ENCODE measurements at places on chromosomes 5 and 9.
A peak's percentile ranks its signal among the peaks of the same experiment; 100 is the strongest.

- no peak for DNase-seq
Measured at GRCh38 chr9:33272061-33272460, 7.2 kb downstream of the CHMP5 start.

DNA sequence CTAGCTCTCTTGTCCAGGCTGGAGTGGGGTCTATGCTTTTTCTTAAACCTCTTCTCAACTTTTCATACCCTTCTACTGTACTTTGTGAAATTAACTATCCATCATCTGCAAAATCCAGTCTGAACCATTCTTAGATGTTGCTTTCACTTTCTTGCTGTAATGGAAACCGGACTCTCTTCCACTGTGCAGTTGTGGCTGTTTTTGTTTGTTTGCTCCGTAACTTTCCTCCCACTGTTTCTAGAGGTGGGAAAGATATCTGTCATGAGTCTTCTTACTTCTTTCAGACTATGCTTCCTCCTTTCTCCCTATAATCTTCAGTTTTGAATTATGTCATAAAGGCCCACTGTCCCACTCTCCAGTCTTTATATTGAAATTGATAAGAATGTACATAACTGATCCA lies 6.5 kb downstream of the TNPO1 start:
- DNase-seq, result no peak

GRCh38 chr9:7844242-7844641 lies 44.7 kb upstream of the DMAC1 start:
- no peak for DNase-seq

GRCh38 chr9:85959955-85960354 lies 19.0 kb downstream of the NAA35 start:
- no peak for DNase-seq

DNA sequence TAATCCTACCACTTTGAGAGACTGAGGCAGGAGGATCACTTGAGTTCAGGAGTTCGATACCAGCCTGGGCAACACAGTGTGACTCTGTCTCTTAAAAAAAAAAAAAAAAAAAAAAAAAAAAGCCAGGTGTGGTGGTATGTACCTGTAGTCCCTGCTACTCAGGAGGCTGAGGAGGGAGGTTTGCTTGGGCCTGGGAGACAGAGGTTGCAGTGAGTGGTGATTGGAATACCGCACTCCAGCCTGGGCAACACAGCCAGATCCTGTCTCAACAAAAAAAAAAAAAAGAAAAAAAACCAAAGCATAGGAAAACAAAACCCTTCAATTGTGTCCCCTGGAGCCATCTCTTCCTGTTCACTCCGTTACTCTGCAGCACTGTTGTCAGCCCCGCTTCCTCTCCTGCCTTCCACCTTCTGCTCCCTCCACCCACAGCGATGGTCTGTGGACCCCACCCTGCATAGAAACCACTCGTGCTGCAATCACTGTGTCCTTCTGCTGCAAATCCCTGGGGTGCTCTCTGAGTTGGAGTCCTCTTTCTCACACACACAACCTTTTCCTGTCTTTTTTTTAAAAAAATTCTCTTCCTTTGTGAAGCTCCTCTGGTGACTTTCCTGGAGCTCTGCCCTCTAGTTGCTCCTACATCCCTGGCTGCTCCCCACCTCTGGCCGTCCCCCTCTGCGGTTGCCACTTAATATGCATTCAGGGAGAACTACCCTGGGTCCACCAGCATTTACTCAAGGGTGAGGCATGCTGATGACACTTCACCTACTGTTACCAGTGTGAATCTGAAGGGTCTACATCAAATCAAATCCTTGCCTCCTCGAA lies 22.2 kb downstream of the CCT5 start:
- DNase-seq, result no peak

DNA sequence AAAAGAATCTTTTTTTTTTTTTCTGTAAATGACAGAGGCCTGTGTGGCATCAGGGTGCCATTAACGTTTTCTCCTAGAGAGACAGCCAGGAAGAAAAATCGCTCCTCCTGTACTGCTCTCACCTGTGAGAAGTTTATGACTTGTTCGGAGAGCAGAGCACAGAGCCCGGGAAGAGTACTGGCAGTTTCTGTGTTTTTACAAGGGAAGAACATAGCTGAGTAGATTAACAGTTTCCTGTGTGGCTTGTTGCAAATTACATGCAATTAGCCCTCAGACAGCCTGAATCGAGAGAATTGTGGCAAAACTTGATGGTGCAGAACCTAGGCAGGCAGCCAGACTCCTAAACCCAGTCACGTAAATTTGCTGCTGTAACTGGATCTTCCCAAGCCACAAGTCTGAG lies 32.1 kb downstream of the PRKACG start:
- no peak for DNase-seq

- DNase-seq, result no peak
Measured at GRCh38 chr9:24936117-24936516, 390.4 kb upstream of the IZUMO3 start.

- no peak for DNase-seq
Measured at GRCh38 chr9:1946526-1947283, 68.4 kb upstream of the SMARCA2 start.

DNA sequence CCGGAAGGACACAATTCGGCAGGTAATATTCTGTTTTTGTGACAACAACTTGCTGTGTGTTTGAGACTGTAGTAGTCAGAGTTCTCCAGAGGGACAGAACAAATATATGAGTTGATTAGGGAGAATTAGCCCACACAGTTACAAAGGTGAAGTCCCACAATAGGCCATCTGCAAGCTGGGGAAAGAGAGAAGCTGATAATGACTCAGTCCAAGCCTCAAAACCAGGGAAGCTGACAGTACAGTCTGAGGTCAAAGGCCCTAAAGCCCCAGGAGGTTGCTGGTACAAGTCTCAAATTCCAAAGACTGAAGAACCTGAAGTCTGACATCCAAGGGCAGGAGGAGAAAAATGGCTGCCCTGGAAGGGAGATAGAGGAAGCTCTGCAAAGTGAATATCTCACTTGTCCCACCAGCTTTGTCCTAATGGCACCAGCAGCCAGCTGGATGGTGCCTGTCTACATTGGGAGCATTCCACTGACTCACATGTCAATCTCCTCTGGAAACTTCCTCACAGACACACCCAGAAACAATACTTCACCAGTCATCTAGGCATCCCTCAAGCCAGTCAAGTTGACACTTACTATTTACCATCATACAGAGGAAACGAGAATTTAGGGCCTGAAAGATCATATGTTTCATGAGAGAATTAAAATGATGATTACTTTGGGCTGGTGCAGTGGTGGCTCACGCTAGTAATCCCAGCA lies 36.3 kb upstream of the CTXN3 start:
- no peak for DNase-seq

- DNase-seq, result no peak
Measured at GRCh38 chr9:74683322-74683721, 186.2 kb downstream of the RORB start.

DNA sequence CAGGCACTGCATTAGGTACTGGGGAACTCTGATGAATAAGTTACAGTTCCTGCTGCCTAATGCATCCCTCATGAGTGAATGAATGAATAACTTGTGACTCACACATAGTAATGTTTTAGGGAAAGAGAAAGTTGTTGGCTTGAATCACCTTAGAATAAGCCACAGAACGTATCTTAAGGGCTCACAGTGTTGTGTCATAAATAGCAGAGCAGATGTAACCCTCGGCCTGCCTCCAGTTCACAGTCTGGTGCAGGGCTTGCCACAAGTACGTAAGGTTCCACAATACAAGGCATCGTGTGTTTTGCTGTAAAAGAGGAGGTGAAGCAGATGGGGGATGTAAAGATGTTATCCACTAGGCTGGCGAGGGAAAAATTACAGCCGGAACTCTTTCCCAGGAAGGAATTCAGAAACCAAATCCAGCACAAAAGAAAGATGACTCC lies 218.7 kb downstream of the TRPM3 start:
- DNase-seq, result no peak

- DNase-seq, result peak; percentile 32
Measured at GRCh38 chr9:15104826-15105420, 194.7 kb upstream of the FREM1 start.

DNA sequence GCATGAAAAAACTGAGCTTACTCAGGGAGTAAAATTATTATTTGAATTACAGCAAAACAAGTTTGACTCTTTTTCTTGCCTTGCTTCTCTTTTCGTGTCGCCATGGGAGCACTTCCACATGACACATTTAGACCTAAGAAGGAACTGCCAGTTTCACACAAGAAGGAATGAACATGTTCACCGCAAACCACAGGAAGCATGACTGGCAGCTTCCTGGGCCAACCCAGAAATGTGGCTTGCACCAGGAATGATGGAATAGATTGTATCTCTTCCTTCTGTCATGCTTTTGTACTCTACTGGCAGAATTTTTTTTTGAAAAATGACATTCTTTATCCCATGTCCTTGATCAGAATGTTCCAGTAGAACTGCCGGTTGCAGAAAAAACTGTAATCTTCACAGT lies 32.9 kb upstream of the MAN2A1 start:
- DNase-seq, result peak; percentile 5

GRCh38 chr9:93947409-93948070 lies 7.6 kb downstream of the BARX1 start:
- DNase-seq, result no peak

DNA sequence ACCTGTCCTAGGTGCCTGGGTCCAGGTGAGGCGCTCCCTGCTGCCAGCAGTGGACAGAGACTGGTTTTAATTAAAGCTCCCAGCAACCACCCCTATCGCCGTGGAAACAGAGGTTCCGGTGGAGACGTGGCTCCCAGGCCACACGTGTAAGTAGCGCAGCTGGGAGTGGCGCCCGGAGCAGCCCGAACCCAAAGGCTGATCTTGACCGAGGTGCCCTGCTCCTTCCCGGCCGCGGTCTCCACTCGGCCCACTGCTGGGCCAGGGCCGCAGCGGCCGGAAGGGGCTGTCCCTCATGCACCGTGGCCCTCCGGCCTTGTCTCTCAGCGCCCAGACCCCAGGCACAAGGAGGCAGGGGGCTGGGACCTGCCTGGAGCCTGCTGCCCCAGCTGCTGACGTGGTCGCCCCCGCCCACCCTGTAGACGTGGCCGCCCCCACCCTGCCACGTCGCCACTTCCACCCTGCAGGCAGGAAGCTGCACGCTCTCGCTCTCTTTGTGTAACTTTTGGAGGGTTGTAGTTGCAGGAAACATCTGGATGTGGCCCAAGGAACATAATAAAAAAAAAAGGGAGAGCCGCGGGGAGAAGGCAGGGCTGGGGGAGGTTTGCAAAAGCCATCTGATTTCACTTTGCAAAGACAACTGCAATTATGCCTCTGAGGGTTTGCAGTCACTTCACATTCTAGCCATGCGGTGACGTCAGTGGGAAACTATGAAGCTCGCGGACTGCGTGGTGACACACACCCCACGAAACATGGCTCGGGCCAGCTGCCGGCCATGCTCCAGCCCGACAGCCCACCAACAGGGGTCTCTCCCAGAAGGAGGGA lies 129.9 kb downstream of the RXRA start:
- DNase-seq, result peak; percentile 57

DNA sequence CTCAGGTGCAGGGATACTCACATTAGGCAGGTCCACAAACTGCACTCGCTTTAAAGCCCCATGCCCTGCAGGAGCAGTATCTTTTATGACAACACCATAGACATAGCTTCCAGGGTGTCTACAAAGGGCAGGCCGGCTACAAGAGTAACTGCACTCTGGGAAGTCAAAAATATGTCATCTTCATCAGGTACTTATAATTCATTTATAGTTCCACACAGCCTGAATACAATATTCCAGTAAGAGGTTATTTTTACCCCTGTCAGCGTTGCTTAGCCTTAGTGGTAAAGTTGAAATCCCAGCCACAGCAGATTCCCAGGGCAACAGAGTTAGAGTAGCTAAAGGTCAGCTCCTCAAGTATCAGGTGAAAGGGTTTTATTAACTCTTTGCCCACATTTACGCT lies 82.3 kb upstream of the ITGA2 start:
- no peak for DNase-seq

- DNase-seq, result peak; percentile 36
Measured at GRCh38 chr9:131709771-131710431, 30.0 kb downstream of the RAPGEF1 start.

GRCh38 chr5:83363111-83363885 lies 108.2 kb upstream of the VCAN start:
- DNase-seq, result no peak

- no peak for DNase-seq
Measured at GRCh38 chr5:3222924-3223323, 372.7 kb upstream of the IRX1 start.

GRCh38 chr5:122187426-122187825 lies 58.1 kb downstream of the ZNF474 start:
- no peak for DNase-seq

DNA sequence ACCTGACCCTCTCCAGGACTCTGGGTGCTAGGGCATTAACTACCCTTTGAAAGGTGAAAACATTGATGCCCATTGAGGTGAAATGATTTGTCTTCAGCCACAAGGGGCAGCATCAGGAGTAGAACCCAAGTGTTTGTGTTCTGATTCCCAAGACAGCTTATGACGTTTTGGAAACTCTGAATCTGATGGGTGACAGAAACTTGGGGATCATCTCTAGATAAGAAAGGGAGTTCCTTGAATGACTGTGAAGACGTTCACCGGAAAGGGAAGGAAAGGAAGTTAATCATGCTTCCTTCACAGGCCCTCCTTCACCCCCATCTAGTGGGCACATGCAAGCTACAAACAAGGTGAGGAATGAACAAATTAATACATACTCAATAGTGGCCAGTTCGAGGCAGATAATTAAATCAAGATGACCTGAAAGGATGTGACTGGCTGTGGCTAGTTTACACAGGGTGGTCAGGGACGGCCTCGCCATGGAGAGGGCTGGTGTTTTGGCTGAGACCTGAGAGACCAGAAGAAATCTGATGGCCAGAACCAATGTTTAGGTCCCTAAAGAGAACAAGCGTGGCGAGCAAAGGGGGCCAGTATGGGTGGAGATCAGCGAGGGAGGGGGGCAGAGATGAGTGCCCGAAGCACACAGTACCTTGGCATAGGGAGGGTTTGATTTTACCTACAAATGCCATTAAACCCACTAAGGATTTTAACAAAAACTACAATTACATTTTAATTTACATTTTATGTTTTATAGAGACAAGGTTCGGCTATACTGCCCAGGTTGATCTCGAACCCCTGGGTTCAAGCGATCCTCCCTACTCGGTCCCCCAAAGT lies 937 bp upstream of the SLC26A2 start:
- no peak for DNase-seq

GRCh38 chr9:35661756-35662350 lies 3.1 kb downstream of the ARHGEF39 start:
- DNase-seq, result peak; percentile 61

DNA sequence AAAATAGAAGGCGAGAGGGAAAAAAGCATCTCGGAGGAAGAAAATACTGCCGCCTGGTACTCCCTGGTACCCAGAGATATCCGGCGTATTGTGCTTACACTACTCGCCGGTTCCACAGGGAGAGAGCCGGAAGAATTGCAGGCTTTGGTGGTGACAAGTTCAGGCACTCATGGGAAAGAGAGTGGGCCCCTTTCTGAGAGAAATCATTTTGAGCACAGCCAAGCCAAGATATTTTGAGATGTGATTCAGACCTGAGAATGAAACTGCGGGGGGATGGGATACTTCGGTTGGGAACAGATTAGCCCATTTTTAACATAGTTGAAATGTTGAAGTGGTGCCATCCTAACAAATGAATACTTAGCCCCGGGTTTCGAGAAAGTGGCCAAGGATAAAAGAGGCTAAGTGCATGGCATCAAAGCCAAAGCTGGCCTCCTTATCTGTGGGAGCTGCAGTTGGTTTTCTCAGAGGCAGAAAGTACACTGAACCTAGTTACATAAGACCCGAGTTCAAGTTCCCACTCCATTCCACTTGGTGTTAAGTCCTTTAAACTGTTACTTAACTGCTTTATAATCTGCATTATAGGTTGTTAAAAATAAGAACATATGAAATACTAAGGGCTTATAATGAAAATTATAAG lies 62.7 kb downstream of the SLC1A3 start:
- no peak for DNase-seq

- no peak for DNase-seq
Measured at GRCh38 chr9:127418037-127418471, 6.1 kb upstream of the ZNF79 start.
